SK-N-MC (cell line): ENCODE measurements at places on chromosomes 12 and 14.

GRCh38 chr12:111937429-111937828 is 75.5 kb downstream of the TMEM116 start:
- no peak for DNase-seq

DNA sequence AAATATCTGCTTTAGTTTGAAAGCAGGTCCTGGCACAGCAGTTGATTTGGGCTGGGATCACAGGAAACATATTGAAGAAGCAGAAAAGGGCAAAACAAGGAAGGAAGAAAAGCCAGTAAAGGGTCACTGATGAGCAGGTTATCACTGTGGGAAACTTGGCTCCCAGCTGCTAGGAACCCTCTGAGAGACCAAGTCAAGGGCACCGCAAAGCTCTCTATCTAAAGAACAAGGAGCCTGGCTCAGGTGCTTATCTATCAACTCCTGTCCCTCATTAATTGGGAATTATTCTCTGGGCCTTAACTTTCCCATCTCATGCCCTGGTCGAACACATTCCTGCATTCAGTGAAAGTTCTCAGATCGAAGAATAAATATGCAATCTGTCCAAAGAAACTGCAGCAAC is 450.9 kb upstream of the RPL10L start:
- DNase-seq = no peak

- peak; percentile 37 for DNase-seq
Observed at GRCh38 chr12:8045952-8046944, 13.7 kb downstream of the FOXJ2 start.

DNA sequence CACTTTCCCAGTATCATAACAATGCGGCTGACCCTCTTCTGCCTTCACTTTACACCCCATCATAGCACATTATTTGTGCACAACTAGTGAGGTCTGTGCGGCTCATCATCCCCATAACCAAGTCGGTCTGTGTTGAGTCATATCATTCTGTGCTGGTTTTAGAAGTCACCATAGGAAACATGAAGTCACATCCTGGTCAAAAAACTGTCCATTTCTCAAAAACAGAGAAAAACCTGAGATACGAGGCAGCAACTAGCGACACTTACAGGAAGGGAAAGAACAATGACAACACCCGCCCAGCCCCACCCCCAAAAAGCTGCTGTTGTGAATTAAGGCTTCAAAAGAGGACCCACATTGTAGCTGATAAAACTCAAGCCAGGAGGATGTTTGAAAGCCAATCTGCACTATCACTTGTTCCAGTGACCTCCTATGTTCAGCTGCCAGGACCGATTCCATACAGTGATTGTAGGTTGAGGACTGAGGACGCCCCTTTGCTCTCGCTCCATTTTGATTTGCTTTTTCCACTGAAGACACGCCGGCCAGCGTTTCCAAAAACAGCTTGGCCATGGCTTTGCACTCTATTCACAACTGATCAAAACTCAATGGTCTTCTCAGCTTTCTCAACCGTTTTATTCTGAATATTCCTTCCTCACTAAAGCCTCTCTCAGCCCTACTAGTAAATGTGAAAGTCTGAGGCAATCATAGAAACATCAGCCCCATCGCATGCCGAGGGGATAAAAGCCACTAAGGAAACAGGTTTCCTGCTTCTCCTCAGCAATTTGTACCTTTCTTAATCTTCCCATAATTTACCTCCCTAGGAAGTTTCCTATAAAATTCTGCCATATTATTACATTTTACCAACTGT is 87.5 kb downstream of the DUSP16 start:
- DNase-seq = no peak

GRCh38 chr12:2959505-2960389 is 550 bp downstream of the TEAD4 start:
- no peak for DNase-seq

DNA sequence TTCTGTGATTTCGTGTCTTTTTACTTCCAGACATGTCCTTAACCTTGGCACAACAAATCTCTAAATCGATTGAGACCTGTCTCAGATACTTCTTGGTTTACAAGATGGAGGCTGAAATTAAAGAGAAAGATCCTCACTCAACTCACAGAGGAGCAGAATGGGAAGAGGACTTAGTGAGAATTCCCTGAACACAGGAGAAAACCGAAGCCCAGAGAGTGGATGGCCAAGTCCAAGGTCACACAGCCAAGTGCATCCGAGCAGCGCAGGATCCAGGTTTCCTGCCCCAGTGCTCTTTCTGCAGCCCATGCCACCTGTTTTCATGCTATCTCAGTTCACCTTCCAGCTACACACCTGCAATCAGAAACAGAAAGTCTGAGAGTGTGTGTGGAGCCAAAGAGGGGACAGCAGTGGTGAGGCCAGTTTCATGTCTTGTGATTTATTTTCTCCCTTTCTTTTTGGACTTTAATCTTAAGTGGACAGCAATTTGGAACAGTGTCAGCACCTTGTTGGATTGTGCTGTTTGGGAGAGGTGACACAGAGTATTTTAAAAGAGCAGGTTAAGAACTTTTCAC is 22.9 kb upstream of the TCL1B start:
- no peak for DNase-seq

DNA sequence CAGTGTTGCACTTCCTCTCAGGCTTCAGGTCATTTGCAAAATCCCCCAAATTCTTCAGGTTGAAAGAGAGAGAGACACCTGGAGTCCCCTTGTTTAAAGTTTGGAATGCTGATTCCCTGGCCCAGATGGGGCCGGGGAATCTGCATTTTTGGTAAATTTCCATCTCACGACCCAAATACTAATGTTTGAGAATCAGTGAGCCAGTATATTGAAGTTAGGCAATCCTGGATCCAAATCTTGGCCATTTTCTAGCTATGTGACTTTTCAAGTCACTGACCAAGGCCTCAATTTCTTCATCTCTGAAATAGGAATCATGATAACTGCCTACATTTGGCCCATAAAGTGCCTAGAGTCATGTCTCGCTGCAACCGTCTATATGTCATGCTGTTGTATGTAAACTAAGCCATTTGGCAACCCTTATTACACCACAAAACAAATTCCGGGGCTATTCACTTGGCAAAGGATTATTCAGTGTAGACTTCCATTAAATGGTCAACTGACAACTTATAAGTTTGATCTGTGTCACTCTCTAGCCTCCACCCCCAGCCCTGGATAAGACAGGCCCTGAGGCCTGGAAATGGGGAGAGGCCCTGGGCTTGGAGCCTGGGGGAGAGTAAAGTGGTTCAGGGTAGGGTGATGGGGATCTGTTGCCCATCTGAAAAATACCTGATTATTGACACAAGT is 3.7 kb upstream of the ZFP36L1 start:
- no peak for DNase-seq

GRCh38 chr12:110222027-110222426 is 59.0 kb upstream of the ATP2A2 start:
- no peak for DNase-seq

- DNase-seq = no peak
Observed at GRCh38 chr14:54251356-54251755, 145.5 kb upstream of the CDKN3 start.

DNA sequence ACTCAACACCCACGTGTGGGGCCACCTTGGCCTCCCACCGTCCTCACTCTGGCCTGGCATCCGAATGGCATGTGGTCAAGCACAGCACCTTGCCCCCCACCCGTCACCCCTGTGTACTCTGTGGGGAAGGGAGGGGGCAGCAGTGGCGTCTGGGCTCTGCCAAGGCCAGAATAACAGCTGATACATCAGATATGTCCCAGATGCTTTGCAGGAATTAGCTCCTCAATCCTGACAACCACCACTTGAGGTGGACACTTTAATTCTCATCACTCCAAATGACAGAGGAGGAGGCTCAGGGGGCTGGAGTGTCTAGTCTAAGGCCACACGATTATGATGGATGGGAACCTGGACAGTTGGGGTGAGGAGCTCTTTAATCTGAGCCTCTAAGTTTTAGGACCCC is 1.7 kb upstream of the KRT80 start:
- no peak for DNase-seq

- DNase-seq = no peak
Observed at GRCh38 chr12:46177025-46177424, 91.8 kb downstream of the SLC38A1 start.

DNA sequence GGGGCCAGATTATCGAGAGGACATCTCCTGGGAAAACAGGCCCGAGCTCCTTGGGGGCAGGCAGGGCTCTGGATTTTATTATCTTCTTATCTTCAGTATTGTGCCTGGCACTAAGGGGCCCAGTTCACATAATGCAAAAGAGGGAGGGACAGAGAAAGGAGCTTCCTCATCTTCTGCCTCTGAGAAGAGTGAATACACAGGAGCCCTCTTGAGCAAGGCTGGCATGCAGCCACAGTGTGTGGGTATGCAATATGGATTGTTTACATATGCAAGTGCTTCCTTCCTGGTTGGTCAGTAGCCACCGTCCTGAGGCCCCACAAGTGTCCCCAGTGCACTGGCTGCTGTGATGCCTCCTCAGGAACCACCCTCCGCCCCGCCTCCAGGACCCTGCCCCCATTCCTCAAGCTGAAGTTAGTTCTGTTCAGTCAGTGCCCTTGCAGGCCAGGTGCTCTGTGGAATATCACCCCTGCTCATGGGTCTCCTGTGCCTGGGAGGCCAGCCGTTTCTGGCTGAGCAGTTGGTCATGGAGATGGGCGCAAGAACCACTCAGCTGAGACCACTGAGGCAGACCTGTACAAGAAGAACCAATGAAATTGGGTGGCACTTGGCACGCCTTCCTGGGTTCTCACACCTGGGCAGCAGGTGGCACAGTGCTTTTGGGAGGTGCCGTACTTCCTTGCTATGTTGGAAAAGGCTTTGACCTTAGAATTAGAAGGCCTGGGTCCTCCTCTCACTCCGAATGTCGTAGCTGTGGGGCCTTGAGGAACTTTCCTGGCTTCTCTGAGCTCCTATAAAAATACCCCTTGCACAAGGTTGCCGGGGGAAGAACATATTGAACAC is 35.1 kb upstream of the ACTN1 start:
- DNase-seq = peak; percentile 8

DNA sequence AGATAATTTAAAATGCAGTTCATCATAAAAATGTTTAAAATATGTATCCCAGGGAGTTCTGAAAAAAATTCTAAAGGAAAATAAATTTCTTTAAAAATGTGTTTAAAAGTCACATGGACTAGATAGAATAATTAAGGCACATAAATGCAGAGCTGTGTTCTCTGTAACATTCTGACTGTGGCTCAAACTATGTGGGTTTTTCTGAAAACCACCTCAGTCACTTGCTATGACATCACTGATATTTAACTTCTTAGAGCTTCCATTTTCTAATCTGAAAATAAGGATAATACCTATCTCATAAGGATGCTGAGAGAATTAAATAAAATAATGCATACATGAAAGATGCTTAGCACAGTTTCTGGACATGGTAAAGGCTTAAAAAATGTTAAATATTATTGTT is 107.3 kb downstream of the SLC41A2 start:
- DNase-seq = no peak

GRCh38 chr14:68032154-68032553 is 212.6 kb downstream of the RAD51B start:
- DNase-seq = no peak

- DNase-seq = no peak
Observed at GRCh38 chr14:96261053-96261452, 5.0 kb downstream of the BDKRB1 start.

DNA sequence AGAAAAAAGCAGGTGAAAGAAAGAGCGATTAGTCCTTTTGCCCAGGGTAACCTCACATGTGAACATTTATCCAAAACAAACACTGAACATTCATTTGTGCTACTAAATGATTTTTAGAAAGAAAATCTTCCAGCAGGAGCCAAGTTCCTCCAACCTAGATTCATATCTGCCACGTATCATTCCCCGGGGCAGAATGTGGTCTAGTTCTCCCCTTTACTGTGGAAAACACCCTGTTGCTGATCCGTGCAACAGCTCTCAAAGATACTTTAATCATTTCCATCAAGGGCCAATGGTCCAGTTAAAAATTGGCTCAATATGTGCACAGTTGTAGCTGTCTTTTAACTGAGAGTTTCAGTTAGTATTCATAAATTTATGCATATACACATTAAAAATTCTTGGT is 479.1 kb downstream of the ATP23 start:
- peak; percentile 30 for DNase-seq

DNA sequence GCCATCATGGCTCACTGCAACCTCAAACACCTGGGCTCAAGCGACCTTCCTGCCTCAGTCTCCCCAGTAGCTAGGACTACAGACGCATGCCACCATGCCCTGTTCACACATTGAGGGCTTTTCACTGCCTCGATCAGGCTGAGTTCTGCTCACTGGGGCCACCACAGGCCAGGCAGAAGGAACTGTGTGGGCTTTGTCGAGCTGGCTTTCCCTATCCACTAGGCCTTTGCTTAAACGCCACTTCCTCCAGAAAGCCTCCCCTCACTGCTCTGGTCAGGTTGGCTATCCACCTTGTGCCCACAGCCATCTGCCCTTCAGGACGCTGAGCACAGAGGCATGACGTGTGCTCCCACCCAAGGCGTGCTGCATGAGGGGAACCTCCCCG is 45.2 kb downstream of the MLXIP start:
- DNase-seq = no peak

- DNase-seq = no peak
Observed at GRCh38 chr14:69615121-69615495, 3.7 kb downstream of the SUSD6 start.

- no peak for DNase-seq
Observed at GRCh38 chr14:75648066-75648838, 12.4 kb downstream of the ERG28 start.

DNA sequence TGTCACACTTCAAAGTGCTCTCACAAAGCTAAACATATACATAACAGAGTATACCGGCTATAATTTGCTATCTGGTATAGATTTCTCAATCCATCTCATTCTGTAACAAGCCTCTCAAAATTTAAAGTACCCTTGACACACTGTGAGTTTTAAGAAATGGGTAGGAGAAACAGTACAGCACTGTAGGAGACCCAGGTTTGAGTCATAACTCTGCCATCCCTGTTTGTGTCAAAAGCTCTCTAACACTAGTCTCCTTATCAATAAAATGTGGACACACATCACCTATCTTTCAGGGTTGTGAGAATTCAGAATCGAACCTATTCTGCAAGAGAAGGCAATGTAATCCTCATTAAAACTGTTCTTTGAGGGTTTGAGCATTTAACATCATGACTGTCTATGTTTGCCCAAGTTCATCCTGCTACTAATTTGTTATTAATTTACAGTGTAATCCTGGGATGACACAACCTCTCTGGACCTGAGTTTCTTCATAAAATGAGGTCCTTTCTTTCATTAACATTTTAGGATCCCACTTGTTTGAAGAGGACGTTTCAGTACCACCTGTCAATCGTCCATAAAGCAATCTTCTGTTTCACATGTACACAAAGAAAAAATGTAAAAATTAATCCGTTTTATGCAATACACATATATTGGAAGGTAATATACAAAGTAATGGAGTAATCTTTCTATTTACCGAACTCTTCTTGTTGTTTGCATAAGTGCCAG is 12.1 kb downstream of the SPTSSA start:
- DNase-seq = no peak

DNA sequence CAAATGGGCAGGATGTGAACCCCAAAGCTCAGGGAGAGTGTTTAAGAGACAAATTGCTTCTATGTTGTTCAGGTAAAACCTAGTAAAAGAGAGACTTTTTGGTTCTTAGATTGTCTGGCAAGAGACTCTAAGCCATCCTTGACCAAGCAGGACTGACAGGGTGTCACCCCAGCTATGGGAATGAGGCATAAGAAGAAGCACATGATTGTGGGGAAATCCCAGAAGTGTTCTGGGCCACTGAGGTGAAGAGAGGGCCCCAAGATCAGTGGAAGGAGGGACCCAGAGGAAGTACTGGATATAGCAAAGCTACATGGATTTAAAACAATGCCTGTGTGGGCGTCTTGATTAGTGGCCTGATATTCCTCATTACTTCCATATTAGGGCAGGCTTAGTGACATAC is 99.0 kb downstream of the SAMD4A start:
- DNase-seq = no peak
